ENCODE measurements at places on chromosomes 4 and X.

DNA sequence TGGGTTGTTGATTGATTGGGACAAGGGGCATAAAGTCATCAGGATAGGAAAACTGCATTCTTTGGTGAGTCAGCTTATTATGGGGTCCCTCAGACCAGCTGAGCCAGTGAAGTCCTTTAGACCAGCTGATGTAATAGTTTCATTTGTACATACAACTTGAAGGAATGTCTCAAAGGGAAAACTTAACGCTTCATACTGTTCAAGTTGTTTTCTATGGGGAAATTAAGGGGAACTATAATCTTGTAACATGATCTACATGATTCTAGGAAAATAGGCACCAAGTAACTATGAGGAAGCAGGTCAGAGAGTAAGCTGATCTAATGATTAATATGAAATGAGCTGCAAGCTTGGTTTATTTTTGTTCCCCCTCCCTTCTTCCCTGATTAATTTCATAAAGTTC is 175.1 kb upstream of the GRID2 start:
- DNase-seq, result no peak

DNA sequence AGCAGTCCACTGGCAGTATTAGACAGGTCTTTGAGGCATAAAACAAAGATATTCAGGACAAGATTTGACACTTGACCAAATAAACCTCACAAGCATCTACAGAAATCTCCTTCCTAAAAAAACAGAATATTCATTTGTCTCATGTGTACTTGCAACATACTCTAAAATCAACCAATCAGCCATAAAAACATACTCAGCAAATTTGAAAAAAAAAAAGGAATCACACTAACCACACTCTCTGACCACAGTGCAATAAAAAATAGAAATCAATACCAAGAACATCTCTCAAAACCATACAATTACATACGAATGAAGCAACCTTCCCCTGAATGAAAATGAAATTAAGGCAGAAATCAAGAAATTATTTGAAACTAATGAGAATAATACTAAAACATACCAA is 591.3 kb downstream of the FAM133A start:
- no peak for DNase-seq

DNA sequence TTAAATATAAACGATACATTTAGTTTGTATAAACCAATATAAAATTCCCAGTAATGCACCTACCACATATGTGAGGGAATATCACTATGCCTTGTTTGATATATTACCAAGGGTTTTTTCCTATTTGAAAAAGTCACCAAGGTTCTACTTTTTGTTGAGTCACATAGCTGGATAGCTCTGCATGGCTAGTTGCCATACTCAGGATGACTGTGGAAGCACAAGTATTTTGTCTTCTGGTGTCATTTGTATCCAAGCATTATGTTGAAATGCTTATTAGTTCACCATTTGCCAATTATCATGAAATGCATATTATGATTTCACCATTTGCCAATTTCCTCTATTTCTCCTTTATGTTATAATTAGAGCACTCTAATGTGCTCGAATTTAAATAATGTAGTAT is 162.7 kb upstream of the TTC29 start:
- peak; percentile 31 for DNase-seq

DNA sequence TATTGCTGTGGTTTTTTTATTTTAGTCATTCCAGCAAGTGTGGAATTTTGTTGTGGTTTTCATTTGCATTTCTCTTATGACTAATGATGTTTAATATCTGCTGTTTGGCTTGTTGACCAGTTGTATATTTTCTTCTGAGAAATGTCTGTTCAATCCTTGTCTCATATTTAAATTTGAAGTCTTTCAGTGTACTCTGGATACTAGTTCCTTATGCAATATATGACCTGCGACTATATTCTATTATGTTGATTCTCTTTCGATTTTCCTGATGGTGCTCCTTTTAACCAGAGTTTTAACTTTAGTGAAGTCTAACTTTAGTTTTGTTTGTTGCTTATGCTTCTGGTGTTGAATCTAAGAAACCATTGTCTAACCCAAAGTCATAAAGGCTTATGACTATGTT is 1528.0 kb downstream of the TECRL start:
- peak; percentile 29 for DNase-seq

GRCh38 chr4:153281476-153281875 is 63.0 kb upstream of the MND1 start:
- DNase-seq, result no peak

GRCh38 chrX:40146262-40147125 is 48.7 kb upstream of the BCOR start:
- DNase-seq, result peak; percentile 21

GRCh38 chr4:99856166-99856565 is 38.1 kb downstream of the LAMTOR3 start:
- DNase-seq, result peak; percentile 77
